ENCODE measurements at places on chromosomes 2 and 18.

GRCh38 chr2:228581731-228582130, 400.2 kb upstream of the SPHKAP start:
- no peak for DNase-seq

DNA sequence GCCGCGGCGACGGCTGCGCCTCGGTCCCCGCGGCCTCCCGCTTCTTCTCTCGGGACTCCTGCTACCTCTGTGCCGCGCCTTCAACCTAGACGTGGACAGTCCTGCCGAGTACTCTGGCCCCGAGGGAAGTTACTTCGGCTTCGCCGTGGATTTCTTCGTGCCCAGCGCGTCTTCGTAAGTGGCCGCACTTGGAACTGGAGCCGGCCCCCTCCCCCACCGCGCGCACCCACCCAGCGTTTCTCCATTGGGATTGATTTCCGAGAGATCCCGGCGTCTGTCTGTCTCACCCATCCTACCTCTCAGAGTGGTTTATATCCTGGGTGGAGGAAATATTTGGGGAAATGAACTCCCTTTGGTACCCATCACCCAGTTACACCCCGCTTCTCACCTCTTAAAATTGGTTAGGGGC, 498 bp downstream of the ITGAV start:
- no peak for DNase-seq

DNA sequence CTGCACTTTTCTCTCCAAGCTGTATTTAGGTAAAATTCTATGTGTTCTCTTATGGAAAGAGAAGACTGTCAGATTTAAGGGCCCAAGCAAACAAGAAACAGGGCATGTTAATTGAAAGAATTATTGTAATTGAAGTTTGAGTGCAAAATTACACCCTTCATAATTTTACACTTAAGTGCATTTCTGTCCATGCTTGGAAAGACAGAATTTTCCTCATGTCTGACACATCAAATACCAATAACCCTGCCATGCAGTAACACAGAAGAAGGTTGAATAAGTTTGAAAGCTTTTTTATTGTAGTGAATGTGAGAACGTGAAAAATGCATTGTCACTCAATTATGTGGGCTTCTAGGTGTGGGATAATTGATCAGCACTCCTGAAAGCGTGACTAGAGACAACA, 52.9 kb upstream of the PARD3B start:
- DNase-seq, result no peak

GRCh38 chr2:183564726-183565125, 440.5 kb downstream of the NUP35 start:
- no peak for DNase-seq

All from cerebellar cortex (tissue), 1 donor.